GM12865 (cell line): ENCODE measurements at places on chromosomes 3 and 15.

GRCh38 chr3:44160818-44161217 lies 80.9 kb upstream of the TOPAZ1 start:
- no peak for DNase-seq

DNA sequence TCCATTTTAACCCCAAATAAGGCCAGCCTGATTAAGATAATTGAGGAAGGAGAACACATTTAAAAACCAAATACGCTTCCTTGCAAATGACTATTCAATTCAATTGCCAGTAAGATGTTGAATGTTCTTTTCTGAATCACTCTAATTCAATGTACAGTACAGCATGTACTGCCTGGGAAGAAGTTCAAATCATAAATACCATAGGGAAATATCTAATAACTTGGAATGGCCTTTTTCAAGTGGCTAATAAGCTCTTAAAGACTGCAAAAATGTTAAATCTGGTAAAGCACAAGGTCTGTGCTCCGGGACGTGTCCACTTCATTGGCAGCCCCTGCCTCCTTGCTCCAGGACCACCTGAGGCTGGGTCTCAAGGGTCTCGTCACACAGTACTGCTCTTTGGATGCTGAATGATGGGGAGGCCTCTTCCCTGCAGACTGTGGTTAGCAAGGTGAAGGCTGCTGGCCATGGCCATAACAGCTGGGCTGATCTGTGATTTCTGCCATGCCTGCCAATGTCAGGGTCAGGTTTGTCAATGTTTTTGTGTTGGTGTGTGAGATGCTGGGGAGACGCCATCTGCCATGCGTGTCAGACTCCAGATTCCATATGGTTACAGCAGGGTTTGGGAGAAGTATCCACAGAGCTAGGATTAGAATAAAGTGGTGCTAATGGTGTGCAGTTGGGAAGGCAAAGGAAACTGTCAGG lies 300.5 kb downstream of the ADAMTS17 start:
- DNase-seq: no peak

- DNase-seq: no peak
These were observed 105.2 kb downstream of the DAPK2 start for GRCh38 chr15:63940966-63941620.

GRCh38 chr3:9638939-9639338 lies 10.4 kb upstream of the MTMR14 start:
- DNase-seq: no peak

DNA sequence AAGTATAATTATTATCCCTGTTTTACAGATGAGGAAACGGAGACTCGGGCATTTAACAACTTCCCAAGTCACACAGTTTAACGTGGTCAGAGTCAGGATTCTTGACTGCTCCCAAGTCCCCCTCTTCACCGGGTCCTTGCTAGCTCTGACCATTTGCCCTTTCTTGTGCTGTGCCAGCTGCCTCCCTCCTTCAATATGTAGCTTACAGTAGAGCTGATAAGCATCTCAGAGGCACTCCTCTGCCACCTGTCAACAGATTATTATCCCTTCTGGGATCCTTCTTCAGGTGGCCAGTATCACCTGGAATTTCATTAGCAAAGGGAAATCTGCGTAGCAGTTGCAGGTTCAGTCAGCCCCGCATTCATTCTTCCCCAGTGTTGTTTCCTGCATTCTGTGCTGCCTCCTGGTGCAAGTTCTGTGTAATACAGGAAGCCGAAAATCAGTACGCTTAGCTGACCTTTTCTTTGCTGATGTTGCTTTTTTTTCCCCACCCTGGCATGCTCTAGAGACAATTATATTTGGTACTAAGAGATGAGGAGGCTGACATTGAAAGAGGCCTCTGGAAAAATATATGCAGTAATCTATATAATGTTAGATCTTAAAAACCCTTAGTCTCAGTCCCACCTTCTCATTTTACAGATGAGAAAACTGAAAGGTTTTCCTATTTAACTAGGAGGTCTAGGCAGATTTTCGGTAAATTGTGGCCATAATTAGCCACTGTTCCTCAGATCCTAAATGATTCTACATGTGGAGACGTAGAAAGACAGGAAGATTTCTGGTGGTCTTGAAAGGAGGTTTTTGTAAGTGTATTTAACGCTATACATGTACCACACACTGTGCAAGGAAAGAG lies 24.8 kb downstream of the TMOD2 start:
- DNase-seq: peak; percentile 76

- no peak for DNase-seq
These were observed 1.3 kb upstream of the CHRNB4 start for GRCh38 chr15:78642331-78642730.

DNA sequence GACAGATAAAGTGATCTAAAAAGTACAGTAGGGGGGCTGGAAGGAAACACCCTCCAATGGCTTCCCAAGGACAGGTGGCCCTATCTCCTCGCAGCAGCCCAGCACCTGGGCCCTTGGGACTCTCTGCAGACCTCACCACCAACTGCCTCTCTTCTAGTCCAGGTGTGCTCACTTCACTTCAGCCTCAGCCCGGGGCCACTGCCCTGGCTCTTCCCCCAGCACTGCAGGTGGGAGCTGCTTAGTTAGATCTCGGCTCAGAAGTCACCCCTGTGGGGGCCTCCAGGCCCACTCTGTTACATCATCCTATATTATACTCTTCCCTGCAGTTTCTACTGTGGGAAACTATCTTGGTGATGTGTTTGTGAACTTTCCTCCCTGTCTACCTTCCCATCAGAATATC lies 2.0 kb downstream of the KLF15 start:
- no peak for DNase-seq

- DNase-seq: no peak
These were observed 10.9 kb downstream of the ACSBG1 start for GRCh38 chr15:78223396-78224022.

DNA sequence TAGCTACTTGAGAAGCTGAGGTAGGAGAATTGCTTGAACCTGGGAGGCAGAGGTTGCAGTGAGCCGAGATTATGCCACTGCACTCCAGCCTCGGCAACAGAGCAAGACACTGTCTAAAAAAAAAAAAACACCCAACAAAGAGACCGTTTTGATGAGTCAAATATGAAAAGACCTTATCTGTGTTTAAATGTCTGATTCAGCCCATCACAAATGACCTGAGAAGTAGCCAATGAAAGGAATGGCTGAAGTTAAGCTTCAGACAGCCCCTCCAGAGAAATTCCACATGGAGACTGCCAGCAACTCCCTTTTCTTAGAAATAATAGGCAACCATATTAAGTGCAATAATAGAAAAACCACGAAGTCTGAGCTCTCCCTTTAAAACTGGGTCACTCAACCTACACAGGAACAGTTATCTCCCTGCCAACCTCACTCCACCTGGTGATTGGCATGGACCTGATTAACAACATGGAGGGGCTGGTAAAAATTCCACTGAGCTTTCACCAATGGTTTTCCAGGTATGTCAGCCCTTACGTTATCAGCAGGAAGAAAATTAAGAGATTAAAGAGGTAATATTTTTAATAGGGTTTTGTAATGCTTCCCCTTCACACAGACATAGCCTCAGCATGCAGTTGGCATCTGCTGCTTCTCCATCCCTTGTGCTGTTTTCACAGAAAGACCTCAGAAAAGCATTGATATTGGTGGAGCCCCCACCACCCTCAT lies 238.1 kb upstream of the STT3B start:
- DNase-seq: no peak

DNA sequence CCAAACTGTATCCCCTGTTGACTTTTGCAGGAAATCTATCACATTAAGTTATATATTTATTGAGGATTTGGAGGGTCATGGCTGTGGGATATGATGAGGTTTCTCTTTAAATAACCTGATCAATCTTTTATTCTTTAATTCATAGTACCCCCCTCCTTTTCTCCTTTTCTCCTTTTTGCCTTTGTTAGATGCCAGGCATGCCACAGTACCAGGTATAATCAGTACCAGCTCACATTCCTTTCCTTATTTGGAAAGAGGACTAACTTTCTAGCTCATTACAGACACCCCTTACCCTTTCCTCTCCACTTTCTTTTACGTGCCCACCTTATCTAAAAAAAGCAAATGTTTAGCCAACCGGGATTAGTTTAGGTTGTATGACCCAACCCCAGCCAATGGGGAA lies 326.4 kb upstream of the NAALADL2 start:
- no peak for DNase-seq

- DNase-seq: no peak
These were observed 55.2 kb downstream of the TMOD3 start for GRCh38 chr15:51884517-51885236.

DNA sequence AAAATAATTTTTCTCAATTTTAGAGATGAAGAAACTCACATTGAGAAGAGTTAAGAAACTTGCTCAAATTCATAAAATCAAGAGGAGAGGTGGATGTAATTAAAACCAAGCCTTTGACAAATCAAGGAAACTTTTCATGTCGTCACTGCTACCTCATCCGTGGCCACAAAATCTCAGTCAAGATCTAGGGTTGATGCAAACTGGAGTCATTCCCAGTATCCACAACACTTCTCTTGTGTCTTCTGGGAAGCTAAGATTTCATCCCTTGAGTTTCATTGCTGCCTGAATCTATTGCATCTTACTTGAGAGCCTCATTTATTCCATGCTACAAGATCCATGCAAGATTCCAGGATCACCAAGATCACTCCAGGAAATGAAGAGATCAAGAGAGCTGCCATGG lies 5.4 kb upstream of the FBN1 start:
- DNase-seq: no peak

- no peak for DNase-seq
These were observed 297.3 kb upstream of the LMCD1 start for GRCh38 chr3:8204331-8204730.

- no peak for DNase-seq
These were observed 1.6 kb downstream of the NXPE3 start for GRCh38 chr3:101780661-101781060.

DNA sequence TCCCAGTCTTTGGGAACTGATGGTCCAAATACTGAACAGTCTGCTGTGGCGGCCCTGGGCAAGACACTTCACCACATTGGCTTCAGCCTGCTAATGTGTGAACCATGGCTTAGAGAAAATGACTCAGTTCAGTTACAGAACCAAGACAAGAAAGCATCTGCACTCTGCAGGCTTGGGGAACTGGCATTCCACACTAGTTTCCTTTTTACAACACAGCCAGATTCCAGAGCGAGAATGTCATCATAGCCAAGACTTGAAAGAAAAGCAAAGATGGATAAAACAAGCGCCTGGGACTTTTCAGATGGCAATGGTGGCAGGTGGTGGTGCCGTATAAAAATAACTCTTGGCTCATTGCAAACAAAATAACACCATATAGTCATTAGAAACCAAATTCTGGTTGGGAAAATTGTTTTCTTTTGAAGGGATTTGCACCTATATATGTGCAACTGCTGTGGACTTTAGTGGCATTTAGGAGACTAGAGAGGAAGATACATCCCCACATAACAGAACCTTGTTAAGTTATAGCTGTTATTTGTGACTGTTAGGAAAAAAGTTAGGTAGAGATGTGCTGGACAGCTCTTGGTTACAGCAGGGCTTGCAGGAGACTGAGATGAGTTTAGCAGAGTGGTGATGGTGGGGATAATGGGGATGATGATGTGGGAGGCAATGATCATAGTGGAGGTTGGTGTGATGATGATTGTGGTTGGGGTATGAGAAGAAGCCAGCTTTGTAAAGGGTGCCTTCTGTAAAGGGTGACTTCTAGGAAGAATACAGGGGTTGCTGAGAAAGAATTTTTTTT lies 273.6 kb downstream of the THRB start:
- DNase-seq: peak; percentile 32

DNA sequence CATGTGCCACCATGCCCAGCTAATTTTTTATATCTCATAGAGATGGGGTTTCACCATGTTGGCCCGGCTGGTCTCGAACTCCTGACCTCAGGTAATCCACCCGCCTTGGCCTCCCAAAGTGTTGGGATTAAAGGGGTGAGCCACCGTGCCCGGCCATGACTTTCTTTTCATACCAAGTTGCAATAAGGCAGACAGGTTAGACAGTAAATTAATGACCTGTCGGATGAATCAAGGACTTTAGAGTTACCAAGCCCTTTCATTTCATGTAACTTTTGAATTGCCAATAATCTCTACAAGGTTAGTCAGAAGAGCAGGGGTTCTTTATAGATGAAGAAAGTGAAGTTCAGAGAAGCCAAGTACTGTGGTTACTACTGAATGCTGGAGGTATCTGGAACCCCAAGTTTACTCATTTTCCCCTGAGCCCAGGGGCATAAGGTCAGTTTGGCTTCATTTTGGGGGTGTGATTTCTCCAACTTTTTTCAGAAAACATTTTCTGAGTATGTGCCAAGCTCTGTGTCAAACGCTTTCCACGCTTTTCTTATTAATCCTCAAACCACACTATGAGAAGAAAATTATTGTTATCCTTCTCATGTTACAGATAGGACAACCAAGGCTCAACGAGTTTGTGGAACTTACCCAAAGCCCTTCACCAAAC lies 11.9 kb downstream of the PRICKLE2 start:
- DNase-seq: no peak

- no peak for DNase-seq
These were observed 15.3 kb downstream of the SNX33 start for GRCh38 chr15:75662823-75663519.

- DNase-seq: peak; percentile 88
These were observed 26.3 kb upstream of the NR2C2 start for GRCh38 chr3:14921034-14921616.

DNA sequence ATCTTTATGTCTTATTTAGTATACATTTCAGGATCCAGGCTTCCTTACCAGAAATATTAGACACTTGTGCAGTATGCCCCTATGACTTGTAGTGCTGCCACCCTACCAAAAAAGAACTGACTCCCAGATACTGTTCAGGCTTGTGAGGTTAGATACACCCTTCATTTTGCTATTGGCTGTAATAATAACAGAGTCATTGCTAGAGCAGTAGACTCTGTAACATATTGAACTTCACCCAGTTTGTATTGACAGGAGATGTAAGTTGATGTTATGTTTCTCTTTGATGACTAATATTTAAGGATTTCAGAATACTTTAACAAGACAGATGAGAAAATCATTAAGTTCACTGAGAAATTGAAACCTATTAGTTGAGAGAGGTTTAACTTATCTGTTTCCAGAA lies 32.9 kb downstream of the RNF111 start:
- DNase-seq: no peak

- DNase-seq: no peak
These were observed 35.9 kb downstream of the CD47 start for GRCh38 chr3:108054935-108055334.

GRCh38 chr3:175399156-175399840 lies 540.2 kb downstream of the NAALADL2 start:
- no peak for DNase-seq

GRCh38 chr15:68479870-68480269 lies 47.9 kb upstream of the ITGA11 start:
- DNase-seq: no peak

DNA sequence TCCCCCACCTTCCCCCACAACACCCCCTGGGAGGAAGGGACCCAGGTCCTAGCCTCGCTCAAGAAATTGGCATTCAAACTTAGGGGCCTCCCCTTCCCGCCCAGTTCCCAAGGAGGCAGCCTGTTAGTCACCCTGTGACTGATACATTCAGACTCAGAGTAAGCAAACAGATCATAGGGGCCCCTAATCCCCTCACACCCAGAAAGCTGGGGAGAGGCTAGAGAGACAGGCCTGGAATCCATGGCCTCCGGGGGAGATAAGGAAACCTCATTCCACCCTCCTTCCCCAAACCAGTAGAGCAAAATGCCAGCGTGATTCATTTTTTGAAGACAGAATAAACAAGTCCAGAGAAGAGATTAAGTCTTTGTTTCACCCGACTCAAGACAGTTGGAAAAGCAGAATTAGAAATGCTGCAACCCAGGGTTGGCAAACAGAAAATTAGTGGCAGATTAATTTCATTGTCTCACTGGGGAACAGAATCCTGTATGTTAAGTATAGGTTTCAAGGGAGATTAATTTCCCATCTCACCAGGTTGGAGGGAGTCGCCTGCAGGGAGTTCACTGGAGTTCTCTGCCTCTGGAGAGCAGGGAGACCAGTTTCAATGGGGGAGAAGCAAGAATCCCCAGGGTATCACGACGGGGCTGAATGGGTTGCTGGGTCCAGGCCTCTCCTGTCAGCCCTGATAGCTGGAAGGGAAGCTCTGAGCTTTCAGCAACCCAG lies 268.3 kb downstream of the UACA start:
- DNase-seq: peak; percentile 39
